ENCODE measurements at places on chromosomes 5 and 9.

GRCh38 chr5:76175051-76175666 is 92.0 kb downstream of the SV2C start:
- DNase-seq, result peak; percentile 1

GRCh38 chr5:52910071-52910470 is 79.1 kb upstream of the ITGA2 start:
- no peak for DNase-seq

GRCh38 chr5:180455872-180456271 is 38.3 kb upstream of the CNOT6 start:
- no peak for DNase-seq

- no peak for DNase-seq
Observed at GRCh38 chr5:41636605-41637004, 126.2 kb upstream of the PLCXD3 start.

- DNase-seq, result no peak
Observed at GRCh38 chr5:133967698-133968203, 674 bp downstream of the C5orf15 start.

DNA sequence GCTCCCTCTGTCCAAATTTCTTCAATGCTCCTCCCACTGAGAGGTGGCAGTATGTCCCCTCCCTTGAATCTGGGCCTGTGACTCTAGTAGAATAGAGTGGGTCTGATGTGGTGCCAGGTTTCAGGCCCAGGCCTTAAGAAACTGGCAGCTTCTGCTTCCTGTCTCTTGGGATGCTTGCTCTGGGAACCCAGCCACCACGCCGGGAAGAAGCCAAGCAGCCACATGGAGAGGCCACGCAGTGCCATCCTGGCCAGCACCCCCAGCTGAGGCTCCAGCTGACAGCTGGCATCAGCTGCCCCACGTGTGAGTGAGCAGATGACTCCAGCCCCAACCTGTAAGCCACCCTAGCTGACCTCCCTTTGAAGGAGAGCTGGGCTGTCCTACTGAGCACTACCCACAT is 7.3 kb upstream of the TSPAN17 start:
- no peak for DNase-seq

GRCh38 chr9:106218427-106218826 is 524.1 kb downstream of the TMEM38B start:
- no peak for DNase-seq

- no peak for DNase-seq
Observed at GRCh38 chr9:95429096-95429495, 87.7 kb downstream of the PTCH1 start.

DNA sequence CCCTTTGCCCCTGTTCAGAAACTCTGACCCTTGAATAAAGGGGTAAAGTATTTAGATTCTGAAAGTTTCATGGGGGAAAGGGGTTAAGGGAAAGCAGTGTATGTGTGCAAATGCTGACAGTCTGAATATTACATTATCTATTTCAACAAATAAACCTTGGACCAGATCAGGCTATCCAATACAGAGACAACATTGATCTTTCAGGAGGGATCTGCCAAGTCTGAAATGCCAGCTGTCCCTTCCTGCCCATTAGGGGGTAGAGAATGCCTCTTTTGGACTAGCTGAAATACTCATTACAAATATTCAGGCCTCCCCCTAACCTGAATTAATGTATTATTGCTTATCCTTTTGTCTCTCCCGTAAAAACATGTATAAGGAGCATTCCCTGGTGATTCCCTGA is 219.5 kb downstream of the NR3C1 start:
- DNase-seq, result no peak

DNA sequence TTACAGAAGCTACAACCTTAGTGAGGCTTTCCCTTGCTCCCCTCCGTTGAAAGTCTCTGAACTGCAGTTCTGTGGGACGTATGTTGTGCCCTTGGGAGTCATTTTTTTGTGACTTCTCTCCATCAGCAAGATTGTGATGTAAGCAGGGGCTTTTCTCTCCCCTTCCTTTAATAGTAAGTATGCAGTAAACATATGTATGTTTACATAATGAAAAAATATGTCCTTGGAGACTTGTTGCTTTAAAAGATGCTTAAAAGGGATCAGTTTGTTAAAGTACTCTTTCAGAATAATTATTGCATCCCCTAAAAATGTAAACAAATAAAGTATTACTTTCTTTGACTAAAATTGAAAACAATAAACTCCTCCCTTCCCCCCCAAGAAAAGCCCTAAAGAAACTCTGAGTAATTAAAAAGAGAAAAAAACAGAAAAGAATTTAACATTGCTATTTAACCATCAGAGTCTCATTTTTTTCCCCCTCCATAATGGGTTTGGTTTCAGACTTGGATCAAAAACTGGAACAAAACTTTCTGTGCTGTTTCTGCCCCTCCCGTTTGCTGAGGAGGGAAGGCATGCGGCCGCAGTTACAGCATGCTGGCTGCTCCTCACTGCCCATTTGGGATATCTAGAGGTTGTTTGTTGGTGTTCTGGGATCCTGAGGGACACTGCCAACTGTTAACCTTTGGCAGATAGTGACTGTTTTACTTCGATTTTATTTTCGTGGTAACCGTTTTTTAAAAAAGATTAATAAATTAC is 40.2 kb downstream of the TRIO start:
- DNase-seq, result no peak

DNA sequence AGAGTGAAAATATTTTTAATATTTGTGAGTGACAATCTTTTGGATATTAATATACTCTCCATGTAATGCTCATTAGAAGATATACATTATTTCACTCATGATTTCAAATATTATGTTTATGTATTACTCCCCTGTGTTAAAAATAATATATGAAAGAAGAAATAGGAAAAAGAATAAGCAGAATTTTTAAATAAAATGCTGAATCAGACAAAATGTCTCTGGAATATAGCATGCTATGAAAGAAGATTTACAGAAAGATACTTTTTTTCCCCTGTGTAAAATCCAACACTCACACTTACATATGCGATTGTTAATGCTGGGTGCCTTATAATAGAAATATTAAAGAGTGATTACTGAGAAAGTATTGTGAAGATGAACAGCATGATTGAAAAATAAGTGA is 373.7 kb downstream of the ANXA1 start:
- no peak for DNase-seq

- DNase-seq, result no peak
Observed at GRCh38 chr9:93904649-93905472, 50.3 kb downstream of the BARX1 start.

DNA sequence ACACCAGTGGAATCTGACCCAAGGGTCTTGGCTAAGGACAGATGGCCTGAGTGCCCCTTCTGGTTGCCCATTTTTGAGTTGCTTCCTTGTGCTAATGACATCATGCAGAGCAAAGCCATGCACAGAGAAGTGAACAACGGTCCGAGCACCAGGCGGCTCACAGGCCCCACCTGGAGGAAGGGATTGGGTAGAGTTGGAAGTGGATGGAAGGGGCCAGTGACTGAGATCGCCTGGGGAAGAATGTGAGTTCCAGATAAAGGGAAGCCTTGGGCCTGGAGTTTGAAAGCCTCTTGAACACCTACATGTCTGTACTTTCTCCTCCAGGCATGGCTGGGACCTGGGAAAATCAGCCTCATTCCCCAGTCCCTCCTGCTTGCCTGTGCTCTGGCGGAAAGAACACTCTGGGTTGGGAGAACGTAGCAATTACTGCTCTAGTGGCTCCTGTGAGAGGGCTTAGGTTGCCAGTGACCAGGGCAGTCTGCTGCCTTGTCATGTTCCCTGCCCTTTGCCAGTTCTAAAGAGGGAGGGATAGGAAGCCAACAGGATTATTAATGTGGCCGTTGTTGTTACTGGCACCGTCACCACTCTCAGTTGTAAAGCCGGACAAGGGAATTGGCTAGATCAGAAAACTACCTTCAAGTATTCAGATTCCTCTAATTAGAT is 62.5 kb upstream of the PTPN3 start:
- DNase-seq, result no peak

GRCh38 chr9:134830926-134831720 is 49.5 kb upstream of the FCN2 start:
- no peak for DNase-seq

- no peak for DNase-seq
Observed at GRCh38 chr5:111902436-111902835, 145.4 kb upstream of the NREP start.

DNA sequence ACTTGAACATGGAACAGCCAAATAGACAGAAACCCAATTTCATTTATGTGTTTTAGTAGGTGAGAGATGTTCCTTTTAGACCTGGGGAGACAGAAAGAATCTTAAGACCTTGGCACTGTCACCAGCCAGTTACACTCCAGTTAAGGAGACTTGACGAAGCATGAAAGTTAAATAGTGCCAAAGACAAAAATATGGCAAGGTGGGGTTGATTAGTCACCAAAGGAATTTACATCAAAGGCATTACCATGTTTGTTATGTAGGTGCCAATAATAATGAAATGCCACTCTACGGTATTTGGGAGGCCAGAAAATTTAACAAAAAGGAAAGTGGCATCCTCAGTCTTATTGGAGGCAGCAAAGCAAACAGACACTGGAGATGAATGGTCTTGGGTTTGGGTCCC is 9.2 kb upstream of the IL12B start:
- no peak for DNase-seq
